ENCODE measurements at places on chromosomes 16 and 17.
A peak's percentile ranks its signal among the peaks of the same experiment; 100 is the strongest.

- no peak for DNase-seq
These were observed 173.6 kb downstream of the PRKCA start for GRCh38 chr17:66476014-66476413.

- no peak for DNase-seq
These were observed 950.7 kb upstream of the RBFOX1 start for GRCh38 chr16:6381896-6382295.

DNA sequence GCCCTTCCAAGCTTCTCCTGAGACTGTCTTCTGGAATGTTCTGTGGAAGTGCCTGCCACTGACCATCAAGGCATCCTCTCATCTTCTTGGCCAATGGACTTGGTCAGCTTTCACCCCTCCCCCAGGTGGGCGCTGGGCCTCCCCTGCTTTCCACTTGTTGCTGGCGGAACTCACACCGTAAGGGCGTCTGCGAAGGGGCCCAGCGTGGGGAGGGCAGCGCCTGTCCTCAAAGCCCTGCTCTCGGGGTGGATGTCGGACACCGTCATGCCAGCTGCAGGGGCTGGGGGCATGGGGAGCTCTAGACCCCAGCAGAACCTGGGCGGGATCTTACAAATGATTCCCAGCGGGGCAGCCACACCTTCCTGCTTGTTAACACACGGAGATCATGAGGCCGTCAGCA is 11.6 kb upstream of the ZFPM1 start:
- DNase-seq: no peak

- DNase-seq: no peak
These were observed 4.3 kb upstream of the CCL22 start for GRCh38 chr16:57354311-57354710.

- no peak for DNase-seq
These were observed 114.9 kb downstream of the CDH8 start for GRCh38 chr16:61921373-61921772.

- DNase-seq: no peak
These were observed 46.4 kb downstream of the SLC47A1 start for GRCh38 chr17:19579867-19580565.

- peak; percentile 15 for DNase-seq
These were observed 5.9 kb downstream of the CPNE2 start for GRCh38 chr16:57098188-57098841.

- DNase-seq: no peak
These were observed 11.2 kb upstream of the KIFC3 start for GRCh38 chr16:57813466-57813865.

GRCh38 chr16:82793528-82794245 is 166.9 kb downstream of the CDH13 start:
- DNase-seq: no peak

- no peak for DNase-seq
These were observed 16.4 kb upstream of the GLG1 start for GRCh38 chr16:74623214-74623838.

DNA sequence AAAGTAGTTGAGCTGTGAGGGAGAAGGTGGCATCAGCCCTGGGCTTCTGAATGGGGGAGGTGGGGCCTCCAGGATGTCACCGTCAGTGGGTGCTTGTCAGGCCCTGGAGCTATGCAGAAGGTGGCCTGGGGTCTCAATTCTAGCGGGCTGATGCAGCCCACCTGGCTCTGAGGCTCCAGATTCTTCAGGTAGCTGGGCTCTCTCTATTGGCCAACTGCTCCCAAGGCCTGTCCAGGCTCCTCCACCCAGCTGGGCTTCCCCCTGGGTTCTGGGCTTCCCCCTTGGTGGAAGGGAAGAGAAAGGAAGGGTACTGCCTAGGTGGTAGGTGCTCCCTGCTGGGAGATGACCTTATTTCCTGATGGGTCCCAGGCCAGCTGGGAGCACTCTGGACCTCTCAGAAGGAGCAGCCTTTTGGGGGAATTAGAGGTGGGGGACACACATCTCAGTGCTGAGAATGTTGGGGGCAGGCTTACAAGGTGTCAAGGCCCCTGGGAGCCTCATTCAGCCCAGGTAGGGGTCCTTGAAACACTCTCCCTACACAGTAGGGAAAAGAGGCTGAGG is 1728.3 kb downstream of the TP53TG3F start:
- no peak for DNase-seq

DNA sequence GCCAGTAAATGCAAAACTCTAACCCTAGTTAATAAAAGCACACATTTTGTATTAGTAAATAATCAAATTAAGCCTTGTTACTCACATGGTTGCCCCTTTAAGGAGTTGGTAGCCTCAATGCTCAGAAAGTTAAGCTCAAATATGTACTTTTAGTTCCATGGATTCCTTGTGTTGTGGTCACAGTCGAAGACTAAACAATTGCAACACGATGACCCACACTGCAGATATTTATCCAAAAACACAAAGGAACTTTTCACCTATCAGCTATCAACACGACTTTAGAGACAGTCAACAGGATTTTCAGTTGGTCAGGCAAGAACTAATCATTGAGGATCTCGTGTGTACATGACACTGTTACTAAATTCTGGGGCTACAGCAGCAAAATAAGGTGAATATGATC is 47.4 kb upstream of the NUDT7 start:
- no peak for DNase-seq

DNA sequence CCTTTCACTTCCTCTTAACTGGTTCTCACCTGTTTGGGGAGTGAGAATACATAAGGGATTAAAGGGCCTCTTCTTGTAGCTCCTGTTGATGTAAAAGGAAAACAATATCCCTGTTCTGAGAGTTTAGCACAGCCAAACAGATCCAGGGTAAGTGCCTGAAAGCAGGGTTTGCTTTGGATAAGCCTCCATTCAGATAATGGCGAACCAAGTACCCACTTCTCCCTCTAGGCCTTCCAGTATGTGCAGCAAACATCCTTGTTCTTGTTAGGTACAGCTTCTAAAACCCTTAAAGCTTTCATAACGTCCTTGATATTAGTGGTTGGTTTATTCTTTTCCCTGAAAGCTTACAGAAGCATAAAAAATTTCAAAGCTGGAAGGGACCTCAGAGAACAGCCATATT is 130.6 kb upstream of the DNAH9 start:
- DNase-seq: no peak

DNA sequence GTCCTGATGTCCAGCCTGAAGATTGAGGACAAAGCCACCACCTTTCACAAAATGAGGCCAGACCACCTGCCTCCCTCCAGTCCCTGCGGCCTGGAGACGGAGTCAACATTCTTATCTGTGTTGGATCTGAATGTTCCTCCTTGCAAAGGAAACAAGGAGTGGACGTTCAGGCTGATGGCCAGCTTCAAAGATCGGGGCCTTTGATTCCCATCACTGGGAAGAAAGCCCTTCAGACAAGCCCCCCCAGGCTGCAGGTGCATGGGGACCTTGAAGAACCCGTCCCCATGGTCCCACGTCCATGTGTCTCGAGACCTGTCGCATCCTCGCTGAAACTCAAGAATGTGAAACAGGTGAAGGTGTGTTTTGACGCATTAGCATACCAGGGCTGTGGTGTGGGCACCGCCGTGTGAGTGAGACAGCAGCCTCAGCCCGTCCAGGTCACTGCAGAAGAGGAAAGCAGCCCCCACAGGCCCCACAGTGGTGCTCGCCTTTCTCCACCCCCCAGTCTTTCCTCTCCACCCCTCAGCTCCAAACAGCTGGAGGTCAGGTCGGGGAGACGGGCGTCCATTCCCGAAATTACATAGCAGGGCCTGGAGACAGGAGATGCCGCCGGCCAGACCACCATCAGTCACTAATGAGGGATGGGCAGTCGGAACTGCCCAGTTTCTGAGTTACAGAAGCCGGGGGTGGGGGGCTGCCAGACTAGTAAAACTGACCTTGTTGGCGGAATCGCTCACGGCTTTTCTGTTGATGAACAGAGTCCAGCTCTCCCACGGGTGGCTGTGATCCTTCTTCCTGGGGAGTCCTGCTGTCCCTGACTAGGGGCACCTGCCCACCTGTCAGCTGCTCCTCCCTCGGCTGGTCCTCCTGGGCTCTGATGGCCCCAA is 877 bp upstream of the CSNK1D start:
- no peak for DNase-seq

DNA sequence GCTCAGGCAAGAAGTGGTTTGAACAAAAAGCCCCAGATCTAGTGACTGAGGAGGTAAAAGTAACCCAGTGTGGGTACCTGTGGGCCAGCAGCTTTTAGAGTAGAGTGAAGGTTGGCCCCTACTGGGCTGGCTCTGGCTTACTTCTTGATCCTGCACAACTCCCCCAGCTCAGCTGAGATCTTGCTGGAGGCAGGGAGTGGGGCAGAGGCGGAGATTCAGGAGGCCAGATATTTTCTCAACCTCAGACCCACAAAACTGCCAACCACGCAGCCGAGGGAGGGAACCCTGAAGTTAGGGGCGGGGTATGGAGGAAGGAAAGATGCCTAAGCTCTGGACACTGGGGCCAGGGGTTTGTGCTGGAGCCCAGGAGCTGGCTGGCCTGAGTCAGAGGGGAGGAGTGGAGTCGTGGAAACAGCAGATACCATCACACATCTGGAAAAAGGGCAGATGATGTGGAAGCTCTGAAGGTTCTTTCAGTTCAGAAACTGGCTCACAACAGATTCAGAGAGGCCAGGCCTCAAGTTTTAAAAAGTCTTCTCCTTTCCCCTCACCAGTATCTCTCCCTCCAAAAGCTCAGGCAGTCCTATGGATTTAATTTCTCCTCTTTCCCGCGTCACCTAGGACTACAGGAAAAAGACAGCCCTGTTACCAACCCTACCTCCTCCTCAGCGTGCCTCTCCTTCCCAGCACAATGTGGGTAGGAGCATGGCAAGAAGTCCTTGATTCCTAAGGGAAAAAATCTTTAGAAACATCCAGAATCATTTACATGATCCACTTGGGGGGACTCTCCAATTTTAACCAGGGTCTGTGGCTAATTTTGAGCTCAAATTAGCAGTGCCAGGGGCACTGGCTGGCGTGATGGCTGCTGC is 48.1 kb downstream of the MYO18A start:
- DNase-seq: no peak

GRCh38 chr17:83183145-83183948 is 103.9 kb downstream of the METRNL start:
- peak; percentile 1 for DNase-seq

GRCh38 chr16:49431591-49432290 is 58.1 kb downstream of the C16orf78 start:
- DNase-seq: no peak

DNA sequence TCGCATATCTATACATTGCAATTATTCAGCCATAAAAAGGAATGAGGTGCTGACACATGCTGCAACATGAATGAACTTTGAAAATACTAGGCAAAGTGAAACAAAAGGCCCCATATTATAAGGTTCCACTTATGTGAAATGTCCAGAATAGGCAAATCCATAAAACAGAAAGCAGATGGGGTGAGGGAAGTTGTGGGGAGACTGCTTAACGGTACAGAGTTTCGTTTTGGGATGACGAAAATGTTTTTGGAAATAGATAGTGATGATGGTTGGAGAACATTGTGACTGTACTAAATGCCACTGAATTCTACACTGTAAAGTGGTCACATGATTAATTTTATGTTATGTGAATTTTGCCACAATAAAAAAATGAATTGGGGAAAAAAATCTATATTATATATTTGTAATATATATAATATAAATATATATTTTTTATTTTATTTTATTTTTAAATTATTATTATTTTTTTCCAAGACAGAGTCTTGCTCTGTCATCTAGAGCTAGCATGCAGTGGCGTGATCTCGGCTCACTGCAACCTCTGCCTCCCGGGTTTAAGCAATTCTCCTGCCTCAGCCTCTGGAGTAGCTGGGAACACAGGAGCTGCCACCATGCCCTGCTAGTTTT is 4.2 kb upstream of the GNA13 start:
- no peak for DNase-seq

- DNase-seq: no peak
These were observed 798.4 kb upstream of the EEF2KMT start for GRCh38 chr16:5895976-5896375.

Data from body of pancreas (tissue), 4 donors.